ENCODE measurements at places on chromosomes 1 and 21. TPM values are rescaled to one million over a fixed set of nuclear protein-coding genes. Genes with fewer than 3 reads are reported as not detected.
A peak's percentile ranks its signal among the peaks of the same experiment; 100 is the strongest.

CCNL2 gene
- total RNA-seq: 262 TPM

DPT gene
- 1.1 TPM for total RNA-seq

RNF186 gene
- not detected for total RNA-seq

OR2T35 gene
- total RNA-seq: not detected

SLFNL1 gene
- 0.29 TPM for total RNA-seq

TNNI3K gene
- total RNA-seq: not detected

TNFRSF8 gene
- not detected for total RNA-seq

KRTAP11-1 gene
- total RNA-seq: not detected

SLC2A5 gene
- 0.39 TPM for total RNA-seq

THEMIS2 gene
- total RNA-seq: 3.7 TPM

SAMSN1 gene
- not detected for total RNA-seq

CNIH3 gene
- 4.2 TPM for total RNA-seq

C1orf94 gene
- total RNA-seq: not detected

- no peak for DNase-seq
These were observed 54.2 kb upstream of the RGS7 start for GRCh38 chr1:241411056-241411775.

DNA sequence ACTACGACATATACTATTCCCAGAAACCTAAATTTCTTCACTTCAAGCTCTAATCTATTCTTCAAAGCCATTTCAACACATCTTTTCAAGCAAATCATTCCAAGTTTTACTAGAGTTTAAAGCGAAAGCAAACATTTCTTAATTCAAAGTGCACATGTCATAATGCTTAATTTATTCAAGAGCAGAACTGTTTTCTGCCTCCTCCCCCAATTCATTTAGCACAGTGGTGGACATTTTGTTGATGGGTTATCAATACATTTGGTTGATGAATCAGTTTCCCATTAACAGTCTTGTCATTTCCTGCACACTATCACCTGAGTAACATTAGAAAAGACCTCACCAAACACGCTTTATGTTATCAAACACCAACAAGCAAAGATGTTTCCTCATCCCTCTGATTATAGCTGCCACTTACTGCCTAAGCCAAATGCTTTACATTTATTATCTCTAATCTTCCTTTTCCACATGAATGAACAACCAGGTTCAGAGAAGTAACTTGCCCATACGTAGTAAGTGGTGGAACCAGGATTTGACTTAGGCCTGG is 2.0 kb downstream of the SRSF4 start:
- DNase-seq: peak; percentile 21

GRCh38 chr1:31672986-31673385 is 28.3 kb upstream of the PEF1 start:
- DNase-seq: no peak

- no peak for DNase-seq
These were observed 347.8 kb downstream of the DUSP10 start for GRCh38 chr1:221394011-221394544.

- DNase-seq: no peak
These were observed 9.4 kb downstream of the E2F2 start for GRCh38 chr1:23521588-23521987.

GRCh38 chr1:156232201-156232894 is 9.6 kb upstream of the BGLAP start:
- no peak for DNase-seq

DNA sequence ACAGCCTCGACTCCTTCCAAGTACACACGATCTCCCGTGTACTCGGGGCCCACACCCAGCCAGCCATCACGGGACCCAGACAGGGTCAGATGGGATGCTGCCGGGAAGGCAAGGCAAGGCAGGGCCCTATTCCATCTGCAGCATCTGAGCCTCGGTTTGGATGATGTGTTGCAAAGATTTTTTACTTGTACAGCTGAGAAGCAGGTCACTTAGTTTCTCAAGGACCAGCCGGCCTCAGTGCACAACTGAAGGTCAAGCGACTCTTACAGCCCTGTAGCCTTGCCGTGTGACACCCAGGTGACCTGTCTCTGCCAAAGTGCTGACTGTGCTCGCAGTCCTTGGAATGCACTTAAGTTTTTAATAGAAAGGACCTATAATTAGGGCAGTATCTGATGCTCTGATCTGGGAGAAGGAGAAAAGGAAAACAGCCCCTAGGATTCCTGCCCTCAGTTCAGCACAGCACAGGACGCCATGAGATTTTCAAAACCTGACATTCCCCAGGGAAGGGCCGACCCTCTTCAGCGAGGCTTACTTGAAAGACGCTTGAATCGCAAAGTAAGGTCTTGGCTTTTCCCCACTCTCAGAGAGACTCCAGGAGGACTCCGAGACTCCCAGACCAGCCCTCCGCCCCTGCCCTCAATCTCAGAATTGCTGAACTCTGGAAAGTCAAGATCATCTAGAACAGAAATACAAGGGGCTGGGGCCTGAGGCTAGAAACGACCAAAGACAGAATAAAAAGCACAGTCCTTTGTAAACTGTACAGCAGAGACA is 1.3 kb downstream of the GPR157 start:
- no peak for DNase-seq

DNA sequence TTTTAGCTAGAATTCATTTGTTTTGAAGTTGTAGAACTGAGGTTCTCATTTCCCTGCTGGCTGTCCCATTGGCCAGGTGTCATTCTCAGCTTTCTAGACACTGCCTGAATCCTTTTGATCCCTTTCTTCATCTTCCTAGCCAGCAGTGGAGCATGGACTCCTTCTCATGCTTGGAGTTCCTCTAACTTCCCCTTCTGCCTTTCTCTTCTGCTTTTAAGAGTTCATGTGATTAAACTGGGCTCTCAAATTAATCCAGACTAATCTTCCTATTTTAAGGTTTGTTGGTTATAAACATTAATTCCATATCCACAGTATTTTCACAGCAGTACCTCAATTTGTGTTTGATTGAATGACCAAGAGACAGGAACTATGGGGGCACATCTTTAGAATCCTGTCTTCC is 52.3 kb downstream of the ADAMTS5 start:
- no peak for DNase-seq

DNA sequence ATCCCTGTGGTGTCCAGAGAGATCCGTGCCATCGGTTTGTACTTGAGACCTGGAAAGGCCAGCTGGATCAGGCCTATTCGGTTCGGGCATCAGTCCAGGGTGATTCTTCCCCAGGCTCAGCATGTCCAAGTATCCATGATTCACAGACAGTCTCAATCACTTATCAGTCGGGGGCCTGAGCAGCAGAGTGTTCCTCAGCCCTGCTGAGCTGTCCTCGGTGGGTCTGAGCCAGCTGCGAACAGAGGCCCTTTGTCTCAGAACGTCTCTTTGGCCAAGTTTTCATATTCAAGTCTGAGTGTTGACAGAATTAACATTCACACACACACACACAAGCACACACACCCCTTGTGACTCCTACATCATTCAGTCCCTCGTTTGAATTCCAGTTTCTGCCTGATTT is 33.4 kb upstream of the OSBPL9 start:
- DNase-seq: no peak

DNA sequence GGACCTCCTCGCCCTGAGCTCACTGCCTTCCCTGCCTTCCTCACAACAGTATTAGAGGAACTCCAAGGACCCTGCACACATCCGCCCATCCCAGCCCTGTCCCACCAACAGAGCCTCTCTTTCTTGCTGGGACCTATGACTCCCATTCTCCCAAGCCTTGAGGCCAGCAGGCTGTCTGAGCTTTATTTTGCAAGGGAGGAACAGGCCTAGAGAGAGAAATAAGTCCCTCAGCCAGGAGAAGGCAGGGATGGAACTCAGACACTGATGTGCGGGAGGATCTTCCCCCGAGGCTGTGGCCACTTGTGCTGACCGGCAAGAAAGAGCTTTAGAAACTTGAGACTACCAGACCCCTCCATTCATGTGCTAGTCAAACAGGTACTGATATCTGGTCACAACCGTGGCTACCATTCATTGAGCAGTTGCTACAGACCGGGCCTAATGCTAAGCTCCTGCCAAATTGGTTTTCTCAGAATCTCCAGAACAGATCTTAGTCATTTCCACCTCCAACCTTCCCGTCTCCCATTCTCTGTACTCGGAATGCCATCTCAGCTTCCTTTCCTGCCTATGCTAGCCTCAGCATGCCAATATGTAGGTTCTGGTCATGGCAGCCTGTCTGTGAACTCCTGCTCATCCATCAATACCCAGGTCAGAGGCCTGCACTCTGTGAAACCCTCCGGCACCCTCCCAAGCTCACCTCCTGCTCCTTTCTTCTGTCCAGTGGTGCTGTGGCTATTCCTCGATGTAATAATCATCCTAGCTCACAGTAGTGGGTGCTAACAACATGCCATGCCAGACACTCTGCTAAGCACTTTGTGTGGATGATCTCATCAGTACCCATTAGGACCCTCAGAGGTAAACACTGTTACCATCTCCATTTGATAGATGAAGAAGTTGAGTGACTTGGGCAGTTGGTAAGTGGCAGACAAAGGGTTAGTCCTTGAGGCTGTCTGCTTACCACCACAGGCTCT is 3.8 kb downstream of the TMEM54 start:
- no peak for DNase-seq

- no peak for DNase-seq
These were observed 41.8 kb upstream of the PIGC start for GRCh38 chr1:172485626-172486025.

DNA sequence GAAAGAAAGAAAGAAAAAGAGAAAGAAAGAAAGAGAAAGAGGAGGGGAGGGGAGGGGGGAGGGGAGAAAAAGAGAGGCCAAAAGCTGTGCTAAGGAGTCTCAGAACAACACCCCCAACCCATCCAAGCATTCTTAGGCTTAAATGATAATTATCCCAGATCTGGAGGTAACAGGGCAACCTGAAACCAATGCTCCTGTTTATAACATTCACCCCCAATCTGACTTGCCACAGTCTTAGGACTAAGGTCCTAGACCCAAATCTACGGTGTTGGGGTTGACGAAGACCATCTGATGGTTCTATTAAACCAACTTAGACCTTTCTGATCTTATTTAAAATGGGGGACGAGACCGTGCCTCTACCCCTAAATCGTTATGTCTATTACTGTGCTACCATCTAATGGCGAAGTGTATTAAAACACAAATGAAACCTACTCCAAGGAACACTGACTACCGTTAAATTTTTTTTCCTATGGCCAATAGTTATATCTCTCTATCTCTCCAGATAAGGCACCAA is 119.3 kb upstream of the CDC42BPA start:
- DNase-seq: no peak

- DNase-seq: no peak
These were observed 52.7 kb upstream of the WASF2 start for GRCh38 chr1:27542463-27543273.

DNA sequence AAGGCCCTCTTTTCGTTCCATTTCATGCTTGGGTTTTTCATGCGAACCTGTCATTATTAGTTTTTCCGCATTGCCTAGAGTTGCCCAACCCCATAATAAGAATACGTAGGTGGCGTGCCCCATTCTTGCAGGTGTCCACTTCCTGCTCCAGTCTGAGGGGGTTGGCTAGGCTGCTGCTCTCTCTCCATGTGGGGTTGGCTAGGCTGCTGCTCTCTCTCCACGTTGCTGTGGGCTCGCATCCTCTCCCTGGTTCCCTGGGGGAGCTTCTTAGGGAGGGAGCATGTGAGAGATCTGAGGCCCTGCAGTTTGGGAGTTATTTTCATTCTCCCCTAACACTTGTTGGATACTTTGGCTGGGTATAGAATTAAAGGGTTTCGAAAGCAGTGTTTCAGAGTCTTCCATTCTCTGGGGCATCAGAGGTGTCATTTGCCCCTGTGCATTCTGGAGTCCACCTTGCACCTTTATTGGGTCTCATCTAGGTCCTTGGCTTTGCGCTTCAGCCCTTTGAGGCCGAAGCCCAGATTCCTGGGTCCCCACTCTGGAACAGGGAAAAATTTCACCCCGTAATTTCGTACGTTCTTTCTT is 8.6 kb downstream of the C1orf35 start:
- no peak for DNase-seq

GRCh38 chr1:219639876-219640577 is 27.1 kb upstream of the ZC3H11B start:
- DNase-seq: no peak

DNA sequence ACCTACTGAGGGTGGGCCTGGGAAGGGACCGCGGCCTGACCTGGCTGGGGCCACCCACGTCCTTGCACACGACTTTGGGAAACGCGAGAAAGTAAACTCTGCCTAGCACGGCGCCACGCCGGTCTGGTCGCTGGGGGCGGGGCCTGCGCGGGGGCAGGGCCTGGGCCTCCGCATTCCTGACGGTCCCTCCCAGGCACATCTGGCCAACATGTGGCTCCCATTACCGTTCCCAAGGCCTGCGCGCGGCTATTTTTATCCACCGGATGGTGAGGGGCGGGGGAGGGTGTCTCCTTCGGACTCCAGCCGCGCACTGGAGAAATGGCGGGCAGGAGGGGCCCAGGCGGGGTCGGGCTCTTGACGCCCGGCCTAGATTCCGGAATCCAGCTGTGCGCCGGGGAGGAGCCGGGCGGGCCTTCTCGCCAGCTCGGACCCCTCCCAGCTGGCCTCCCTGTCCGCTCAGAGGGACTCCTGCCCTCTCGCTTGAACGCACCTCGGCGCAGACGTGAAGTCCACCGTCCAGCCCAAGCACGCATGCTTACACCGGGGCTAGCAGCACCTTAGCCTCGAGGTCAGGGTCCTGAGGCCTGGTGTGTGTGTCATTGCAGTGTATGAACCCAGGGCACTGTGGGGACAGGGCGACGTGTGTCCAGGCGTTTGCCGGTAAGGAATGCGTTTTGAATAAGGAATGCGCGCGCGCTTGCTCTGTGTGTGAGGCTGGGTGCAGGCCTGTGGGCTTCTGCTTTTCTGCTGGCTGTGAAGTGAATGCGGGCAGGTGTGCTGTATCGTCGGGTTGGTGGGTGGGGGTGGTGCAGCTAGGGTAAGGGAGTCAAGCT is 2.1 kb downstream of the EVA1B start:
- peak; percentile 97 for DNase-seq

DNA sequence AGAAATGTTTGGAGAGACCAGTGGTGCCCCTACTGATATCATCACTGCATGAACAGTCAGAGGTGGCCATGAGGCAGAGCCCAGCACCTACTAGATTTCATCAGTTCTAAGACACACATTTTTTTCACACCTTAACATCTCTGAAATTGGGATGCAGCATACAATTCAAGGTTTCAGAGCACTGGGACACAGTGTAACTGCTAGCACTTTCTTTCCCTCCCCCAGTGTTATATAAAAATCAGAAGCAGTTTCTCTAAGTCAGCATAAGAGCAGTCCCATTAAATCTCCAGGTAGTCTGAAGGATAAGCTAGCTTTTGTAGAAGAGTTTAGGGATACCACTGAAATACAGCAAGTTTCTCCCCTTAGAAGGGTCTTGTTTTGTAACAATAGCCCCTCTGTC is 10.0 kb upstream of the ANGPTL7 start:
- no peak for DNase-seq

DNA sequence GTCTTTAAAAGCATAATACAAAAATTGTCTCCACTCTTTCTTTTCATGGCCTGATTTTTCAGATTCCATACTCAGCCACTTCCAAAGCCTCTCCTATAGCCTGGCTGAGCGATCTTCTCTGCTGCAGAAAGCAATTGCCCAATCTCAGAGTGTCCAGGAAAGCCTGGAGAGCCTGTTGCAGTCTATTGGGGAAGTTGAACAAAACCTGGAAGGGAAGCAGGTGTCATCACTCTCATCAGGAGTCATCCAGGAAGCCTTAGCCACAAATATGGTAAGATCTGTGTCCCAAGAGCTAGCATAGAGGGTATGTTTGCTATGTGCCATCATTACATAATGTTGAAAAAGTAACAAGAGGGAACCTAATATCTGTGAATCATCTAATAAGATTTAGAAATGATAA is 130.7 kb upstream of the BMP8A start:
- no peak for DNase-seq
